H54 (cell line): ENCODE measurements at places on chromosomes 6 and 20.
A peak's percentile ranks its signal among the peaks of the same experiment; 100 is the strongest.

DNA sequence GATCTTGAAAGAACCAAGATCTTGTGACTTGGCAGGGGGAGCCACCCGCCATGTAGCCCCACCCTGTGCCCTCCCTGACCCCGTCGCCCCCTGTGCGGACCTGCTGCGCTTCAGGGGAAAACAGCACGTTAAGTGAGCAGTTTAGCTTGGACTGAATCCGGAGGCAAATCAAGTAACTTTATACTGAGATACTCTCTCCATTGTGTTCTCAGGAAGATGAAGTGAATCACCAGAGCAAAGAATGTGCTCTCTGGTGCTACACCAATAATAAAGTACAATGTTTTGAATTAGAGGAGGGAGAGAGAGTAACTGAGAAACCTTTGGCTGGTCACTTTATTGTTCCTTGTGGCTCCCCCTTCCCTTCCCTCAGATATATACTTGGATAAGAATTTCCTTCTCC, 83.4 kb downstream of the TXNDC5 start:
- no peak for DNase-seq

- peak; percentile 90 for DNase-seq
Observed at GRCh38 chr6:39887692-39888450, 46.4 kb downstream of the MOCS1 start.

- DNase-seq, result no peak
Observed at GRCh38 chr6:126890055-126890454, 228.4 kb upstream of the RSPO3 start.

- no peak for DNase-seq
Observed at GRCh38 chr20:4449957-4450715, 271.6 kb upstream of the PRND start.

GRCh38 chr20:49696594-49696993, 17.1 kb downstream of the B4GALT5 start:
- DNase-seq, result no peak

GRCh38 chr6:31878222-31878621, 575 bp downstream of the SLC44A4 start:
- DNase-seq, result no peak

GRCh38 chr6:70264306-70264705, 38.6 kb downstream of the COL9A1 start:
- DNase-seq, result no peak

- no peak for DNase-seq
Observed at GRCh38 chr6:127276331-127276730, 9.7 kb downstream of the RNF146 start.

DNA sequence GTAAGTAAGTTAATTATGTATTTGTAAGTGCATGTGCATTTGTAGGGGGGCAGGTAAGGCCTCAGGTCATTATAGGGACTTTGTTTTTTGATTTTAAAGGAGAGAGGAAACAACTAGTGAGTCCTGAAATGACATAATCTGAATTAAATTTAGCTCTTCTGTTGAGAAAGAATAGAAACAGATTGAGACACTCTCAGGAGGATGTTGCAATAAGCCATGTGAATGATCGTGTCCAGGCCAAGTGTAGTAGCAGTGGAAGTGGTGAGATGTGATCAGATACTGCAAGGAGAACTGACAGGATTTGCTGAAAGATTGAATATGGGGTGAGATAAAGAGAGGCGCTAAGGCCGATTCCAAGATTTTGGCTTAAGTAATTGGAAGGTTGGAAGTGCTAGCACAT, 2.6 kb upstream of the CENPW start:
- no peak for DNase-seq

- DNase-seq, result no peak
Observed at GRCh38 chr20:5279661-5280060, 37.1 kb downstream of the PROKR2 start.

GRCh38 chr6:16166871-16167608, 38.2 kb downstream of the MYLIP start:
- DNase-seq, result no peak

GRCh38 chr20:19998990-19999705, 18.0 kb upstream of the NAA20 start:
- DNase-seq, result no peak

GRCh38 chr20:63315731-63316491, 22.9 kb downstream of the COL20A1 start:
- no peak for DNase-seq

GRCh38 chr20:50347284-50348063, 156.8 kb downstream of the CEBPB start:
- DNase-seq, result no peak

GRCh38 chr6:376827-377640, 14.5 kb upstream of the IRF4 start:
- no peak for DNase-seq

GRCh38 chr20:39124064-39124463, 161.9 kb downstream of the DHX35 start:
- DNase-seq, result no peak

DNA sequence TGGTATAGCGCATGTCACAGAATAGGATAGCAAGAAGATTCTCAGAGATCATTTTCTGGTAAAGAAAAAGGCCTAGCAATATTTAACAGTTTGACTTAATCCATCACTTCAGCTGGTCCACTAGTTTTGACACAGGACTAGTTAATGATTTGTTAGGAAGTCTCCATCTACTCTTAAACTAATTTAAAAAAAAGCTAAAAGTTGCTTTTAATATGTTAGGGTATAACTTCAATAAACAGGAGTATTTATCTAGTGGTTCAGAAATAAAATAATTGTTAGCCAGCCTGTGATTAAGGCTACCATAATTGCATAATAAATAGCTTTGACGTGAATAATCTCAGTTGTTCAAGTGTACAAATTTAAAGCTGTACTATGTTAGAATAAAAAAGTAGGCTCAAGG, 195.6 kb downstream of the FUT9 start:
- no peak for DNase-seq

GRCh38 chr6:125231133-125231532, 70.6 kb downstream of the HDDC2 start:
- DNase-seq, result no peak

DNA sequence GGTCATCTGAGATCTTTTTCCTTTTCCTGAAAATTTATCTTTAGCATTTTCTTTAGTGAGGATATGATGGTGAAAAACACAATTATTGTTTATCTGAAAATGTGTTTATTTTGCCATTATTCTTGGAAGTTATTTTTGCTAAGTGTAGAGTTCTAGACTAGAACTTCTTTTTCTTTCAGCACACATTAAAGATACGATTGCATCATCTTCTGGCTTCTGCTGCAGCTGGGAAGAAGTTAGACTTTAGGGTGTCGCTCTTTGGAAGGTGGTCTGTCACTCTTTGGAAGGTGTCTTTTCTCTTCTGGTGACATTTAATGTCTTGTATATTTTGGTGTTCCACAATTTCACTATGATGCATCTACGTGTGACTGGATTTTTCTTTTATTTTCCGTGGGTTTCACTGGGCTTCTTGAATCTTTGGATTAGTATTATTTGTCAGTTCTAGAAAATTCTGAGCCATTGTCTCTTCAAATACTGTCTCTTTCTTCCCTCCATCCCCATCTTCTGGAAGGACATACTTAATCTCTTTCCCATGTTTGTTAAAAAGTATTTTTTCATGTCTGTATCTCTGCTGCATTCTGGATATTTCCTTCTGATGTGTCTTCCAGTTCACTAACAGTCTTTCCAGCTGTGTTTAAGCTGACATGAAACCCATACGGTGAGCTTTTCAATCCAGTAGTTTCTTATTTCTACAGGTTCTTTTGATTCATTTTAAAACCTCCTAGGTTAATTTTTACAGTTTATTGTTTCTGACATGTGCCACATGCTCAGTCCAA, 81.0 kb downstream of the AGPAT4 start:
- DNase-seq, result no peak
